ENCODE measurements at places on chromosomes 4 and X. TPM values are rescaled to one million over a fixed set of nuclear protein-coding genes. Genes with fewer than 3 reads are reported as not detected.

SSX2B gene
- 40.6 TPM for total RNA-seq

AMER1 gene
- total RNA-seq, result 3.8 TPM

HSD17B11 gene
- total RNA-seq, result 22.7 TPM

NSDHL gene
- 14.6 TPM for total RNA-seq

STK26 gene
- 3.7 TPM for total RNA-seq

POF1B gene
- total RNA-seq, result 0.25 TPM

GRCh38 chr4:24614881-24615280 lies 30.5 kb upstream of the DHX15 start:
- DNase-seq, result no peak

GRCh38 chr4:43990551-43990950 lies 458.1 kb downstream of the KCTD8 start:
- no peak for DNase-seq

- DNase-seq, result no peak
Measured at GRCh38 chr4:140673729-140674128, 82.5 kb downstream of the TBC1D9 start.

DNA sequence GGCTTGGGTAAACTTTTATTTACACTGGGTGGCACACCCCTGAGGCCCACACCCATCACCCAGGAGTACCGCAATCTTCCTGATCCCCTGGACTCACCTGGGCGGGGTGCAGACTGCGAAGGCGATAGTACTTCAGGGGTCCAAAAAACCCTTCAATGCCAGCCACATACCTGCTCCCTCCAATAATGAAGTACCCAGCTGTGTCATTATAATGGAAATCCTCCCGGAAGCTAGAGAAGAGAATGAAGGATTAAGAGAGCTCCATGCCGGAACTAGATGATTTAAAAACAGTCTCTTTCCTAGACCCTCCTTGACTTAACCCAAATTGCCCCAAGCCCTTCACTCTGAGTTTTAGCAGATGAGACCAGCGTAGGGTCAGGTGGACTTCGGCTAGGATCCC lies 40.9 kb downstream of the SEL1L3 start:
- DNase-seq, result no peak

DNA sequence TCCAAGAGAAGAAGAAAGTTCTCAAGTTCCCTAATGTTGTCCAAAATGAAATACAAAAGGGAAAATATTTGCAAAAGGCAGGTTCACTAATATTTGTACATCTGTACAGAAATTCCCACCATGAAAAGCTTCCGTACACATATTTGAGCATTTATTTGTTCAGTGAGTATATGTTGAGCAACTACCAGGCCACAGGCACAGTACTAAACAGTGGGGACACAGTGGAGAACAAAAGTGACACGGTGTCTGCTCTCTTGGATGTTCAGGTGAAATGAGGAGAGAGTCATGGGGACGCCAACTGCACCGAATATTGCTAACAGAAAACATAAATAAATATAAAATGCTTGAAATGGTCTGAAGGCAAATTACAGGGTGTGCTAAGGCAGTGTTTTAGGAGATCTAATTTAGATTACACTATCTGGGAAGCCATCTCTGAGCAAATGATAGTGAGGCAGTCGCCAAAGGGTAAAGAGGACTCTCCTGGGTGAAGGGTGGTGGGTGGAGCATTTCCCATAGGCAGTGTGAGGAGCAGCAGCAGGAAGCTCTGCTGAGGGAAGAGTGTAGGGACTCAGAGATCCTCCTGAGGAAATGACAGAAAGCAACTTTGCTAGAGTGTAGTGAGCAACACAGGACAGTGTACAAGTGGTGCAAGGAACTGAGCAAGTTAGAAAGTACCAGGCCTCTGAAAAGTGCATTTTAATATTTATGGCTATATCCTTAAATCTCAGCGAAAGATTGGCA lies 375.2 kb downstream of the GALNTL6 start:
- no peak for DNase-seq

DNA sequence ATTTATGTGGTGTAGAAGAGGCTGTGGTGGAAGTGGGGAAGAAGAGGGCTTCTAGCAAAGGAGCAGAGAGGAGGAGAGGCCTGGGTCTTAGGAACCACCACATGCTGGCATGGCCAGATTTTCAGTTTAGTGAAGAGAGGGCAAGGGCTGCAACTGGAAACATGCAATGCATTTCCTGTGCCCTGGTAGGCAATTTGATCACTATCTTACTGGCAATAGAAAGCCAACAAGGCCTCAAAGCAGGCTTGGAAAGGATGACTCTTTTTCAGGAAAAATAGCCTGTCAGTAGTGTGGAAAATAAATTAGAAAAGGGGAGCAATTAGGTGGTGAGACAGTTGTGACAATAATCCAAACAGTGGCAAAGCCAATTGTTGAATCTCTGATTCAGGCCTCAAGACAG lies 501.9 kb upstream of the ZFP42 start:
- DNase-seq, result no peak

DNA sequence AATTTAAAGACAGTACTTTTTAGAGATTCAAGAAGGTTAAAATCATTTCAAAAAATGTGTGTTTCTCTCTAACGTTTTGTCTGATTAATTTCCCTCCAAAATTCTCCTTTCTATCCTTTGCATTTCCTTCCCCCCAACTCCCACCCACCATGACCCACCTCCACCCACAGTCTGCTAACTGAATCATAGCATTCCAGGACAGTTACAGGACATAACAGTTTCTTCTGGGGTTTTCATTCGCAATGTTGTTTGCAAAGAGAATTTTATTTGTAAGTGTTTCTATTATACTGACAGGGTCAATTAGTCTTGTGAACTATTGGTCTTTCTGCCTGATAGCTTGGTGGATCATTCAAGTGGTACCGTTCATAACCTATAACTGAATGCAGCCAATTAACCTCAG lies 53.7 kb downstream of the ANAPC10 start:
- no peak for DNase-seq

DNA sequence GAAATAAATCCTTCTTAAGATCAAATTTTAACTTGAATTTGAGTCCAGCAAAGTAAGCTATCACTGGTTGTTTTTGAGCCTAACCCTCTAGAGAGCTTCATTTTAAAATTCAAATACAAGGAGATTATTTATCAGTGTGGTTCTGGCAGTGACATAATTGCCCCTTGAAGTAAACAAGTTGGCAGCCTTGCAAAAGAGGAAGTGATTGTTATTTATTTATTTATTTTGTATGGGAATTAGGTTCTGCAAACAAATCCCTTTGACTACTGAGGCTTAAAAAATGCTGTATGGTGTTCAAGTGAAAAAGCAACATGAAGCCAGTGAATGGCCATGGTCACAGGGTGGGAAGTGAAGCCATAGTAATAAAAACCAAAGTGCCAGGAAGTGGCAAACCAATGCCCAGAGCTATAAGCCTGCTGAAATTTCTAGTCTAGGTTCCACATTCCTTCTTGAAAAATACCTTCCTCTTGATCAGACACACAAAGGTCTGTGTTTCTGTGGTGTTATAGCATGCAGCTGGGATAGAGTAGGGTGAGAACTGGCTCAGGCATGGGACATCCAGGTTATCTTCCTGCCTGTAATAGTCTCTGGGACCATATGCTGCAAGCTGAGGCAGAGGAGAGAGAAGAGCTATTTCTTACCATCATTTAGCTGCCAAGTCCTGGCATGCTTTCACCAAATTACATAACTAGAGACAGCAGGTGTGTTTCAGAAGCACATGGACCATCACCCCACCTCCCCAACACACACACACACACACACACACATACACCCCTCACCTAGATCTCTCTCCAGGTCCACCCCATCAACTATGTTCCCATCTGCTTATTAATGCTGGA lies 47.1 kb upstream of the TSPAN7 start:
- DNase-seq, result no peak

DNA sequence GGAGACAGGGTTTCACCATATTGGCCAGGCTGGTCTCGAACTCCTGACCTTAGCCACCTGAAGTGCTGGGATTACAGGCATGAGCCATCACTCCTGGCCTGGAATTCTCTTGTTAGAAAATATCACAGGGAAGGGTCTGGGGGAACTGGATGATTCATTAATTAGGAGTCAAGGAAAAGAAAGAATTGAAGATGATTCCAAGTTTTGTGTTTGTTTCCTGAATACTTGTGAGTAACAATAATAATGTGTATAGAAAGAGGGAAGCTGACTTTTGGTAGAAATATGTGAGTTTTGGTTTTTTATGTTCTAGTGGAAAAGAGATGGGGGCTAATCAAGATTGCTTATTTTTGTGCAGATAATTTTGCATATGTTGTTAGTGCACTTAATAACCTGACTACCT lies 77.3 kb upstream of the CLNK start:
- no peak for DNase-seq

GRCh38 chr4:110154582-110154981 lies 43.8 kb downstream of the ELOVL6 start:
- no peak for DNase-seq

DNA sequence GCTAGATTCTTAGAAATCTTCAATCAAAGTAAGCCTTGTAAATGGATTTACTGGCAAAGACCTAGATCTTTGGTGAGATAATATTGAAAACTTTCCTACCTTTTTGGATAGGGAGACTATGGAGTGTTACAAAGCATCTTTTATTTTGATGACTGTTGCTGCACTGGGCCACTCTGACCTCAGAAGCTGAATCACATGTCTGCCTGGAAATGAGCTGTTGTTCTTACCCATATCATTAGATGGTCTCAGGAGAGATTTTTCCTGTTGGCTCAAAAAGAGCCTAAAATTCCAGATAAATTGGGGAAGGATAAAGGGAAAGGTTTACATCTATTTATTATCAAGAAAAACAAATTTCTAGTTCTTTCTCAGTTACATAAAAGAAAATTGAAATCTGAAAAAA lies 127.5 kb upstream of the BMP3 start:
- DNase-seq, result no peak

DNA sequence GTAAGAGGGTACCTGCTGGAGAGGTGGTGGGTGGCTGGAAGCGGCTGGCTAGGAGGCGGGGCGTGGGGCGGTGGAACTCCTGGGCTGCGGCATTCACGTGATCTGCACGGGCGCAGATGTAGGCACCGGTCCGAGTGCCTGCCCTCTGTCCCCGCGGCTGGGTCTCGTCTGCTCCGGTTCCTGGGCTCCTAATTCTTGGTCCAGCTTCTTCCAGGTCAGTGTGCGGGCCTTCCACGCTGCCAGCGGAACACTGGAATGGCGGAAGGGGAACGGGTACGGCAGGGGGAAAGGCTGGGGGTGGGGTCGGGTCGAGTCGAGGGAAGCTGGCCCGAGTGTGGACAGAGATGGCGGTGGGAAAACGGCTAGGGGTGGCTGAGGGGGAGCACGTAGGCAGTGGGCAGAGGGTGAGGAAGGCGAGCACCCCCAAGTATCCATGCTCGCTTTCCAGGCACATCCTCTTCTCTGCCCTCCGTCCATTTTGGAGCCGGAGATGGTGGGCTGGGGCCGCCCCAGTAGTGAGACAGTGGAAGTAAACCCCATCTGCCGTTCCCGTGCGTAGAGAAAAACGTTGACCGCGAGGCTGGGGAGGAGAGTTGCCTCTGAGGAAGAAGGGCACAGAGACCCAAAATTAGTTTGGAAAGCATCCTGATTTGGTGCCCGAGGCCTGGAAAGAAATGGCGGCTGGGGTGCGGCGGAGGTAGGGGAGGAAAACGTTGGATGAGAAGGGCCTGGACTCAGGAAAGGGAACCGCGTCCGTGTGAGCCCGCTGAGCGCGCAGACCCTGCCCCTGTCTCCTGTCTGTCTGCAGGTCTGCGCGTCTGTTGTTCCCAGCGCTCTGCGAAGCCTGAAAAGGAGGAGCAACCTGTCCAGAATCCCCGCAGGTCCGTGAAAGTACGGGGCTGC lies at the start of gene TCEAL4:
Gene TCEAL4 (plus strand): TSS at position 105 of the 903 bp plus-strand sequence. CDS start 1,161 bp downstream, outside the sequence.
- peak; percentile 84 for DNase-seq

DNA sequence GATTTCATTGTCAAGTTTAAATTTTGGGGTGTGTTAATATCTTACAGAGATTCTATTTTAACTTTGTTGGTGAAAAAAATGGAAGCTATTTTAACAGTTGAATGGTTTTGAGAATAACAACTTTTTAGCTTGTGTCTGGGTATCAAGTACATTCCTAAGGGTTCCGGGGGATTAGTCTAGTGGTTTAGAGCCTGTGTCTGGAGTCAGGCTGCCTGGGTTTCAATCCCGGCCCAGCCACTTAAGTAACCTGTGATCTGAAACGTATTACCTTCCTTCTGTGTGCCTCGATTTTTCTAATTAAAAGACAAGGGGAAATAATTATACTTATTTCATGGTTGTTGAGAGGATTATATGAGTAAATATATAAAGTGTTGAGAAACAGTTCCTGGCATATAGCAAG lies 288.6 kb upstream of the NR3C2 start:
- DNase-seq, result no peak

DNA sequence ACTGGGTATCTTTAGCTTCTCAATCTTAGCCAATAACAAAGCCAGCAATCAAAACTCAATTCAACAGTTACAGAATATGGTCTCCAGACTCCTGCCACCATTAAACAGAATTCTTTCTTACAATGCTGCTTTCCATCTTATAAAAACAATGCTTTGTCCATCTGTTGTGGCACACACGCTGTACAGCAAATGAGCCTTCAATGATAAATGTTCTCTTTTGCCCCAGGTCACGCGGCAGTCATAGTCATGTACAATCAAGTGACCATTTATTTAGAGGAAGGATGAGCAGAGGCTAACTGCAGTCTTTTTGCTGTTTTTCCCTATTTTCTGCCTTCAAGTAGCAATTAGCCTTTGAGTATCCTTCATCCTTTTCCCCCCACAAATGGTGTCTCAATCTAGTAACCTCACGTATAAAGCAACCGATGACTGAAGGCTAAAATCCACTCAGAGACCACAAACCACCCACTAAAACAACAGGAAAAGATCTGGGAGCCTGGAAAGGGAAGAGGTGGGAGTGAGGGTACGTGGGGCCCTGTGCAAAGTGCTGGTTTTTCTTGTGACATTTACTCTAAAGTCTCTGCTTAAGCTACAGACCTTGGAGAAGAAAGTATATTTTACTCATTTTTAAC lies 24.4 kb downstream of the TRIM2 start:
- DNase-seq, result no peak

DNA sequence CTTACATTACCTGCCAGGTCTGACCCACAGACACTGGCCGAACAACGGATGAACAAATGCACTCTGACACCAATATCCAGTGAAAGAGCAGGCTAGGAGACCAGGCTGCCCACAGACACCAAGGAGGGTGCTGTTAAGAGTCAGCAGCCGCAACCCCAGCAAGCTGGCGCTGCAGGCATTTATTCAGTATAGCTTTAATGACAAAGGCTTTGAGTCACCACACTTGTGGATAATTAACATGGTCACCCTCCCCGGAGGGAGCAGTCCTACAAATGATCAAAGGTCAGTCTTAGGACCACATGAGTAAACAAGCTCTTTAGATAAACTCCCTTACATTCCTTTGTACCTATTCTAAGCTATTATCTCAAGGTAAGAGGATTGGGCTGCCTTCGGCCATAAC lies 368.5 kb upstream of the GRID2 start:
- no peak for DNase-seq

GRCh38 chr4:6892190-6892908 lies 17.3 kb upstream of the TBC1D14 start:
- peak; percentile 46 for DNase-seq

Data from testis (tissue), 5 donors.